ENCODE measurements at places on chromosomes 6 and 20.

DNA sequence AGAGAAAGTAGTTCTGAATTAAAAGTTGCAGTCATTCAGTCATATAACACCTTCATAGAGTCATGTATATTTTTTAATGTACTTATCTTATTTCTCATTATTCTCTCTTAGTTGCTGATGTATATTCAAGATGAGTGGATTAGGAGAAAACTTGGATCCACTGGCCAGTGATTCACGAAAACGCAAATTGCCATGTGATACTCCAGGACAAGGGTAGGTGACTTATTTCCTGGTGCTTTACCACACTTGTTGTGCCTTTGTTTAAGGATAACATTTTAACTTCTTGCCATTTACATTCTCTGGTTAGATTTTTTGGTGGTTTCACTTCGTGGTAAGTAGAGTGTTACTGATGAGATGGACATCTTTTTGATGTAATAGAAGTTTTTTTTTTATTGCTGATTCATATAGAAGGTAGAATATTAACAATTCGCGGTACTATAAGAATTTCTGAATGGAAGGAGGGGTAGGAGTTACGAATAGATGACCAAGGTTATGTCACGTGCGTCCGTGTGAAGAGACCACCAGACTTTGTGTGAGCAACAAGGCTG is 120.5 kb downstream of the NCOA3 start:
- DNase-seq: no peak

DNA sequence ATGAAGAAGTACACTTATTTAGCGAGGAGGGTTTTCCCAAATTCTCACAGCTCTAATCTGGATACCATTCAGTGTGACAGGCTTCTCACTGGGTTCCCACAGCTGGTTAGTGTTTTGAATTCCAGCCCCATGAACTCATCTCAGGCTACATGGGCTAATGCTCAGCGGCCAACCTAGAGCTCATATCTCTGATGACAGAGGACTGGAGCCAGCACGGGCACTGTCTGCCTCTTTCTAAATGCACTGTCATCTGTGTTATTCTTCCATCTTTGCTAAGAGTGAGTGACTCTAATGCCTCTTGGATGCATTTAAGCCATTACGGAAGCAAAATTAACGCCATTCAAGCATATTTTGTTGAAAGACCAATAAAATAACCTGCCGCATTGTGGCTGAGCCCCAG is 308.9 kb upstream of the JAG1 start:
- DNase-seq: no peak

GRCh38 chr6:39530201-39530759 is 194.9 kb downstream of the KIF6 start:
- DNase-seq: no peak

GRCh38 chr20:25078662-25079061 is 3.3 kb downstream of the VSX1 start:
- no peak for DNase-seq

GRCh38 chr6:29924287-29924686 is 18.0 kb upstream of the HLA-A start:
- no peak for DNase-seq

GRCh38 chr20:13610184-13610583 is 28.5 kb downstream of the TASP1 start:
- DNase-seq: no peak

- DNase-seq: no peak
Observed at GRCh38 chr6:81751388-81752083, 945 bp downstream of the TENT5A start.

- no peak for DNase-seq
Observed at GRCh38 chr6:159720708-159721107, 6.6 kb upstream of the WTAP start.

DNA sequence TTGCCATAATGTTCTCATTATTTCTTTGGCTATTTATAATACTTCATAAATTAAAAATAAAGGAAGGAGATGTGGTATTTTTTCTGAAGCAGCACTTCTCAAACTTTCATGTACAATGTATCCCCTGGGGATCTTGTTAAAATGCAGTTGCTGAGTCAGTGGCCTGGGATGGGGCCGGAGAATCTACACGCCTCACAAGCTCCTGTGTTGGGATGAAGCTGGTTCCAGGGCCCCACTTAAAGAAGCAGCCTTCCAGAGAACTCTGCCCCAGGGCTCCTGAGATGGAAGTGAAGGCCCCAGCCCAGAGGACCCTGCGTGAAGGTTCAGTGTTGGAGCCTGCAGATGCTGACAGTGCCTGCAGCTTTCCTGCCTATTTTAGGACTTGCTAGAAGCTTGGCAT is 40.1 kb upstream of the SLC23A2 start:
- peak; percentile 26 for DNase-seq

DNA sequence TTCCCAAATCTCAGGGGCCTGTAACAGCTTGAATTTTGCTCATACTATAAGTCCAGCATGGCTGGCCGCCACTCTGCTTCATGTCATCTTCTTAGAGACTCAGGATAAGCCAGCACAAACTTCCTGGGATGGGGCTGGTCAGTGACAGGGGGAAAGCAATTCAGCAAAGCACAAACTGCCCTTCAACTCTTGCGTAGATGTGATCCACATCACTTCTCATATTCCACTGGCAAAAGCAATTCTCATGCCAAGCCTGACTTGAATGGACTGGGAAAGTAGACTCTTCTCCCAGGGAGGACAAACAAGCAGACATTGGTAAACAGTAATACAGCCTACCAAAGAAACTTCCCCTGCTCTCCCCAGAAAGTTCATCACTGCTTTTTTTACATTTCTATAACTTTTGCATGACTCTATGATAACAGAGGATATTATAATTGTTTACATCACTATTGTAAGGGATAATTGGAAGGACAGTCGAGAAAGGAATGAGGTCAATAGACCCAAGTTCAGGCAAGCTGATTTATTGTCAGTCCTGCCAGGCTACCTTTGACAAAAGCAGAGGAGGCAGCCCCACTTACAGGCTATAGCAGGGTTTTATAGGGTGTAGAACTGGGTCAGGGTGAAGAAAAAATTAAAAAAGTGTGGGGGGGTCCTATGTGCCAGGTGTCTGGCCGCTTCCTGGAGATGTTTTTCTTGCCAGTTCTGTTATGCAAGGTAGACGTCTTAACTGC is 37.4 kb downstream of the RBM24 start:
- DNase-seq: no peak

DNA sequence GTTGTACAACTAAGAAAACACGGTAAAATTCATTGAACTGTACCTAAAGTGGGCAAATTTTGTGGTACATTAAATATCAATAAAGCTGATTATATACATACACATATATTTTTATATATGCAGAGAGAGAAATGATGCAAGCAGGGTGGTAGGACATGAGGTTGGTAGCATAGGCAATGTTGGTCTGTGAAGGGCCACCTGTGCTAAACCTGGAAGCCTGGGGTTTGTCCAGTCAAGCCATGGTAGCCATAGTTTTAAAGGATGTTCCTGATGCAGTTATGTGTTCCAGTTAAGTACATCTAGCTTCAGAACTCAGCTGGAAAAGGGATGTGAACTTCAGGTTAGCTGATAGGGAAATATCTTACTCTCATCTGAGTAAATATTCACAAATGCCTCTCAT is 60.1 kb downstream of the TRIM38 start:
- no peak for DNase-seq

- no peak for DNase-seq
Observed at GRCh38 chr6:44339763-44340625, 2.5 kb upstream of the SPATS1 start.

GRCh38 chr6:43996618-43997344 is 130.5 kb downstream of the MRPL14 start:
- DNase-seq: no peak

DNA sequence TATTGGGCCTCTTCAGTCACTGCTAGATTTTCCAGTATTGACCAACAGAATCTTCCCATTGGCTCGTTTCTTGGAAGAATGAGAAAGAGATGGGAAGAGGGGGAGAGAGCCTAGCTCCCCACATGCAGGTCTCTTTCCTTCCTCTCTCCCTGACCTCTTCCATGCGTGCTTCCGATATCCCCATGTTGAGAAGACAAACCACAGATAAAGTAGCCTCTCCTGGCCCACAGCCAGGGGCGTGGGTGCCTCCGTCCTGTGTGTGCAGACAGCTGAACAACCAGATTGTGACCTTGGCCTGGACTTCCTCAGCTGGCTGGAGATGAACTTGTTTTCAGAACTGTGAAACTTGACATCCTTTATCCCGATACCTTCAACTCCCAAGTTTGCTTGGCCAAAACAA is 71.0 kb downstream of the EDN3 start:
- no peak for DNase-seq

DNA sequence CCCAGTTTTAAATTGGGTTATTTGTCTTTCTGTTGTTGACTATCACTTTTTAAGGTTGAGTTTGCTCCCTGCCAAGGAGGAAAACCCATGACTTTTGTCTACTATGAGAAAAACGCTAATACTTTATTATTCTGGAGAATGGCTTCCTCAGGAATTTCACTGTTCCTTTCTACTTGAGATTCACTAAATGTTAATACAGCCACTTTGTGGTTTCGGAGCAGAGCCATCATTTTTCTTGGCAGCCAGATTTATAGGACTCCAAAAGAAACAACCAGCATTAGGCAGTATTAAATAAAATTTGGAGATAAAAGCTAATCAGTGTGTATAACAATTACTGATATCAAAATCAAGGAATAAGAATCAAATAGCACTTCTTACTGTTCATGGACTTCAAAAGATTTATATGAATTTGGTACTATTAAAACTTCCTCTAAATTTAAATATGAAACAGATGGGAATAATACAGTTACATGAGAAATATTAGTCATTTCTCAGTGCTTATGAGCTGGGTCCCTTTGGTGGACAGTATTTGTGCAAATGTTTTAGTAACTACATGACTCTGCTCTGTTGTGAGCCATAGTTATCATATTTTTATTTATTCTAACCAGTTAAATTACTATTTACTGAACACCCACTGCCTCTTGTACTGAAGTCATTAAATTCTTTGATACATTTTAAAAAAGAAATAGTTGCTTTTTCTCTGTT is 64.1 kb upstream of the FBXO30 start:
- no peak for DNase-seq

DNA sequence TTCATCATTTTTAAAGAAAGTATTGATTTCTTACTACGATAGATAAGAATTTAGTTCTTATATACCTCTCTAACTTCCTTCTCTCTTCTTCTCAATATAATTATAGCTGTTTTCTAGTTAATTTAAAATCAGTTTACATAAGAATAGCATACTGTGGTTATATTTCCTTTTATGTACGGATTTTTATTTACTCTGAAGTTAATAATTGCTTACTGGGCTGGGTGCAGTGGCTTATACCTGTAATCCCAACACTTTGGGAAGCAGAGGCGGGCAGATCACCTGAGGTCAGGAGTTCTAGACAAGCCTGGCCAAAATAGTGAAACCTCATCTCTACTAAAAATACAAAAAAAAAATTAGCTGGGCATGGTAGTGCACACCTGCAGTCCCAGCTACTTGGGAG is 9.7 kb downstream of the ACSS2 start:
- DNase-seq: no peak

- no peak for DNase-seq
Observed at GRCh38 chr6:128655978-128656498, 135.6 kb upstream of the PTPRK start.

- no peak for DNase-seq
Observed at GRCh38 chr6:148242180-148242579, 100.5 kb upstream of the SASH1 start.

GRCh38 chr6:6125495-6125894 is 118.8 kb upstream of the NRN1 start:
- no peak for DNase-seq

GRCh38 chr6:47153404-47153755 is 111.2 kb upstream of the ADGRF1 start:
- DNase-seq: no peak

DNA sequence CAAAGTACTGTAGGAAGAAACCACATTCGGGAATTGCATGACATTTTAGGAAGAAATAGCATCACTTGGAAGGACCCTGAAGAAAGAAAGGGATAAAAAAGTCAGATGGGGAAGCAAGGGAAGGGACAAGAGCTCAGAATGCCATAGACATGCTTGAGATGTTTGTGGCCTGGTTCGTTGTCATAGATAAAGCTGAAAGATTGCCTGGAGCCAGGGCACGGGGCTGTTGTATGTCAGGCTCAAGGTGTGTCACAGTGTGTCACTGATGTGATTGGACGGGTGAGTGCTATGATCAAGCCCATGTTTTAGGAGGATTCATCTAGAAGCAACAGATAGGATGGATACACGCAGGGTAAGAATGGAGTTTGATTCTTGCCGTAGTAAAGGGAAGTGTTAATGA is 216.2 kb upstream of the SOX4 start:
- DNase-seq: no peak

- DNase-seq: no peak
Observed at GRCh38 chr20:49285813-49286494, 8.1 kb upstream of the ZNFX1 start.

- no peak for DNase-seq
Observed at GRCh38 chr6:53199156-53199555, 50.5 kb upstream of the GCM1 start.

- DNase-seq: no peak
Observed at GRCh38 chr6:170286246-170286933, 4.5 kb downstream of the DLL1 start.

DNA sequence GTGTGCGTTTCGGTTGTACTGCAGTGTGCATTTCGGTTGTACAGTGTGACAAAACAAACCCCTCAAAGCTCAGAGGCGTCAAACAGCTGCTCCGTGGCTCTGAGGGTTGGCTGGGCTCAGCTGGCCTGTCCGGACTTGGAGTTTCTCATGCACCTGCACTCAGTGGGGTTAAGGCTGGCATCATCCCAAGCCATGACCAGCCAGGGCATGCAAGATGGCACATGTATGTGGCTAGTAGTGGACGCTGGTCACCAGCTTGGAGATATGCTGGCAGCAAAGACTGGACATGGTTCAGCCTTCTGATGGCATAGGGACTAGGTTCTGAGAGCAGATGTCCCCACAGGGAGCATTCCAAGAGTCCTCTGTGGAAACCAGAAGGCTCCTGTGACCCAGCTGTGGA is 187.2 kb downstream of the CDH4 start:
- DNase-seq: no peak

- no peak for DNase-seq
Observed at GRCh38 chr20:33400812-33401183, 521 bp downstream of the CDK5RAP1 start.

- DNase-seq: no peak
Observed at GRCh38 chr6:31666337-31666965, 571 bp downstream of the CSNK2B start.

DNA sequence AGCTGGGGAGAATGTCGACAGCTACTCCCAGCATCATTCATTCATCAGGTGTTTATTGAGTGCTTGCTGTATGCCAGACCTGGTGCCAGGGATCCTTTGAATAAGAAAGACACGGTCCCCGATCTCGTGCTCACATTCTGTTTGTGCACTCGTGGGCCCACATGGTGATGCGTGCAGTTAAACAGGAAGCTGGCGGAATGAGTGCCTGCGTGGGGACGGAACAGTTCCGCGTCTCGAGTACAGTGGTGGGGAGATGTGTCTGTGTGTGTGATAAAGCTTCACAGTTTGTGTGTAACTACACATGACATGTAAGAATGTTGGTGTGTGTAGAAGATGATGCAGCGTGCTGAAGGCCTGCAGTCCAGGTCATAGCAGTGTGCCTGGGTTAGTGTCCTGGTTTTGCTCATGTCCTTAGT is 6.5 kb downstream of the RBM38 start:
- no peak for DNase-seq
